NCI-H1694 (cell line): ENCODE measurements at places on chromosomes 7 and 10.

GRCh38 chr10:89301721-89302445 lies at the start of gene IFIT2:
Gene IFIT2, plus strand, starts transcription at chr10:89302046. Its CDS starts 78 bp downstream, at chr10:89302124.
- peak; percentile 15 for DNase-seq

DNA sequence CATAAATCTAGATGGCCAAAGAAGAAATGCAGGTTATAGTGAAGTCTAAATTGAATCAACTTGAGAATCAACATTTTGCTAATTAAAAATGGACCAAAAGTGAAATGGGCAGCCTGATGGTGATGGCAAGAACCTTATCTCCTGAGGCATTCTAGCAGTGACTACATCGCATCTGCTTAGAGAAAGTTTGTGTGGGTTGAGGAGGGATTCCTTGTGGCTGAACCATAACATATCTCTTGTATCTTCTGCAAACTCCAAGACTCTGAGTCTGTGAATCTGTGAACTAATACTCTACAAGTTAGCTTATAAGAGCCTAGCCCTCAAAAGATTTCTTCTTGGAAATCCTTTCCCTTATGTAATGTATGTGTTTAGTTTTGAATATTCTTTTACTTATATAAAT lies 85.6 kb downstream of the PRKG1 start:
- DNase-seq, result no peak

GRCh38 chr10:30359373-30360206 lies 10.5 kb upstream of the MTPAP start:
- DNase-seq, result peak; percentile 16

DNA sequence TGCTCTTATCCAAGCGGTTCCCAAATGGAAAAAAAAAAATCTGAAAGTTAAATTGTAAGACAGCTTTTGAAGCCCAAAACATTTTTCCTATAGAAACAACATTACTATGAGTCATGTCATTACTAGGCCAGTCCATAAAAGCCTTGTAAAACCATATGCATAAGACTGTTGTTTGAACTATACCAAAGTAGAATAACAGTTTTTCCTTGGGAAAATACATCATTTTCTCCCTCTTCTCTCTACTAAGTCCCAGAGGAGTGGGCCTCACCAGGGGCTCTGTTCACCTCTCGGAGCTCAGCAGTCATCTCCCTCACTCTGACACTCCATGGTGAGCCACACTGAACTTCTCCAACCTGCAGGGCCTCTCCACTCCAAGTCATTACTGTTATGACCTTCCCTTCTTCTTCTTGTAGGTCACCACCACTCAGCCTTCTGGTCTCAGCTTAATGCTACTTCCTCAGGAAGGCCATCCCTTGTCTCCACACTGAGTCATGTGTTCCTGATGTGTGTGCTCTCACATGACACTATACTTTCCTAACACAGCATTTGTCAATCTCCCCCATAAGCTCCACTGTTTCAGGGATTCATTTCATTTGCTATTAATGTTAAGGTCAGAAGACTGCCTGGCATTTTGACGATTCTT lies 32.5 kb downstream of the ZNF438 start:
- no peak for DNase-seq

- DNase-seq, result no peak
Measured at GRCh38 chr10:102220612-102221011, 5.5 kb upstream of the ELOVL3 start.

- DNase-seq, result peak; percentile 42
Measured at GRCh38 chr7:117014673-117015133, 61.4 kb downstream of the ST7 start.

- DNase-seq, result no peak
Measured at GRCh38 chr7:121544238-121544637, 148.1 kb upstream of the FAM3C start.

DNA sequence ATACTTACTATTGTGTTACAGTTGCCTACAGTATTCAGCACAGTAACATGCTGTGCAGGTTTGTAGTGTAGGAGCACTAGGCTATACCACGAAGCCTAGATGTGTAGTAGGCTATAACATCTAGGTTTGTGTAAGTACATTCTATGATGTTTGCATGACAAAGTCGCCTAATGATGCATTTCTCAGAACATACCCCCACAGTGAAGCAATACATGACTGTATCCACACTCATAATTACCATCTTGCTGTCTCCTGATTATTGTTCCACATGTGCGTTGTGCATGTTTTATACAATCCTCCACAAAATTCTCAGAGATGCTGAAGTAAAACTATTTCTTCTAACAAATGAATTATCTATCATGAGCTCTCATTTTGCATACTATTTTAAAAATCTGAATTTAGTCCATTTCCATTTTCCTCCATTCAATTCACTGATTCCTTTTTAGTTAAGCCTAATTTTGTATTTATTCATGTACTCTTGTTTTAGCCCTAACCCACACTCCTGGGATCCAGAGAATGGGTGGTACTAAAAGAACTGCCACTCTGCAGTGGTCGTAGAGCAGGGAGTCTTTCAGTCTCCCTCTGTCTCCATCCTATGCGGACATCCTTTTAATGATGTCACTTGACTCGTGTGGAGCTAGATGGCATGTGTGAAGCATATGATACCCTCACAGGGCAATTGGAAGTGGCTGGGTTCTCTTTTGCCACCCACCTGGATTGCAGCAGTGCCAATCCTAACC lies 67.6 kb upstream of the CAV2 start:
- DNase-seq, result no peak

GRCh38 chr7:151131592-151132293 lies 35.8 kb downstream of the GBX1 start:
- DNase-seq, result no peak

GRCh38 chr10:88038268-88038667 lies 174.8 kb downstream of the PTEN start:
- peak; percentile 38 for DNase-seq

GRCh38 chr7:18041191-18041590 lies 13.5 kb upstream of the PRPS1L1 start:
- DNase-seq, result no peak

GRCh38 chr7:89133357-89133756 lies 337.8 kb upstream of the TEX47 start:
- DNase-seq, result no peak

DNA sequence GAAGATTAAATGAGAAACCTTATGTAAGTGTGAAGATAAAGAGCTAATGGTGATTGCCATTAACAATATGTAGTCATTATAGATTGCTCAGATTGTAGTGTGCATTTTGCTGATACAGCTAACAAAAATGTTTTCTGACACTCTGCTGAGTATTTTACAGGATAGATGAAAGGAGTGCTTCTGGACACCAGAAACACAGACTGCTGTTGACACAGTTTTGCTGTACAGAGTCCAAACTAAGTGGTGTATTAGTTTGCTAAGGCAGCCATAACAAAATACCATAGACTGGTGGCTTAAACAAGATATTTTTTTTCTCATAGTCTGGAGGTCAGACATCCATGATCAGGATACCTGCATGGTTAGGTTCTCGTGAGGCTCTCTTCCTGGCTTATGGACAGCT lies 2.2 kb downstream of the SMC3 start:
- DNase-seq, result no peak

DNA sequence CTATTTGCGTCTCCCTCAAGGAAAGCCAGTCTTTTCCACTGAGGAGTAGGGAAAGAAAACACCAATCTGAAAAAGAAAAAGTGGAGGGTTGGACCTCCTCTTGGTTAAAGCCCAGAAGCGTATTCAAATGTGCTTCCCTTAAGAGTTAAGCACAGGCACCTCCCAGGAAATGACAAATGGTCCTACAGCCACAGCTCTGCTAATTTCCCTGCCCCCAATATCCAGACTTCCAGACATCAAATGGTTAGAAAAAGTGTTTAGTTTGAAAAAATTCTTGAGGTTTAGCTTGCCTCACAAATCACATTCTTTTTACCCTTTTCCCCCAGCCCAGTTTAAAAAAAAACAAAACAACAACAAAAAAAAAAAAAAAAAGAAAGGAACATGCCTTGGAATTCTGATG lies 19.0 kb upstream of the COL1A2 start:
- no peak for DNase-seq

DNA sequence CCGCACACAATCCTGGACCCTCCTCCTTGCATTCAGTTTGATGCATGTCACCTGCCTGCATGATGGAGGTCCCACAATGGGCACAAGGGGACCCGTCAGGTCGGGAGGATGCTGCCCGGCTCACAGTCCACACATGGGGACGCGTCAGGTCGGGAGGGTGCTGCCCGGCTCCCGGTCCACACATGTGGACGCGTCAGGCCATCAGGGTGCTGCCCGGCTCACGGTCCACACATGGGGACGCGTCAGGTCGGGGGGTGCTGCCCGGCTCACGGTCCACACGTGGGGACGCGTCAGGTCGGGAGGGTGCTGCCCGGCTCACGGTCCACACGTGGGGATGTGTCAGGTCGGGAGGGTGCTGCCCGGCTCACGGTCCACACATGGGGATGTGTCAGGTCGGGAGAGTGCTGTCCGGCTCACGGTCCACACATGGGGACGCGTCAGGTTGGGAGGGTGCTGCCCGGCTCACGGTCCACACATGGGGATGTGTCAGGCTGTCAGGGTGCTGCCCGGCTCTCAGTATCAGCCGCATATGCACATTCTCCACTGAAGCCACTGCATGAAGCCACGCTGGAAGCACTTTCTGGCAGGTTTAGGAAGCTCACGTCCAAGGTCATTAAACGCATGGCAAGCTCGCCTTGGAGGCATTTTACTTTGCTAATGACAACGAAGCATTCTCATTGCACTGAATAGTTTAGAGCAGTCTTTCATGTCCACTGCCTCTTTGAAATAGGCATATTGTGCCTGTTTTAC lies 50.3 kb downstream of the DIP2C start:
- DNase-seq, result no peak

DNA sequence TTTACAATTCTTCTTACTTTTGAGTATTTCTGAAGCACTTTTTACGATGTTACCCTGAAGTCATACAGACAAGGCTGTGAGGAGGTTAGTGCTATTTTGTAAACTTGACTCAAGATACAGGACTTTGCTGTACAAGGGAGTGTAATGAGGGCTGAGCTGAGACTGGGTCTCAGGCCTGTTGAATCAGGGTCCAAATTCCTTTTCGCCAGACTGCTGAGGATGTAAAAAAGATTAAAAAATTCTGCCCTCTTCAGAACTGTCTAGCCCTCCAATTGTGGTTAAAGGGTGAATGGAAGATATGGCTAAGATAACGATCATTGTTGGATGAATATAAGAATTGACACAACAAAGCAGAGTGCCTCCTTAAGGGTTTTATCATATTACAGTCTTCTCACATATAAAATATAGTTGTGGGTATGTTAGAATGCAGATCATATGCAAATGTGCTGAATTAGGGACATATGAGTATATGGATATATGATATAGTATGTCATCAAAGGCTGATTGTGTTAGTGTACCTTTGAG lies 165.4 kb downstream of the SUGCT start:
- no peak for DNase-seq

DNA sequence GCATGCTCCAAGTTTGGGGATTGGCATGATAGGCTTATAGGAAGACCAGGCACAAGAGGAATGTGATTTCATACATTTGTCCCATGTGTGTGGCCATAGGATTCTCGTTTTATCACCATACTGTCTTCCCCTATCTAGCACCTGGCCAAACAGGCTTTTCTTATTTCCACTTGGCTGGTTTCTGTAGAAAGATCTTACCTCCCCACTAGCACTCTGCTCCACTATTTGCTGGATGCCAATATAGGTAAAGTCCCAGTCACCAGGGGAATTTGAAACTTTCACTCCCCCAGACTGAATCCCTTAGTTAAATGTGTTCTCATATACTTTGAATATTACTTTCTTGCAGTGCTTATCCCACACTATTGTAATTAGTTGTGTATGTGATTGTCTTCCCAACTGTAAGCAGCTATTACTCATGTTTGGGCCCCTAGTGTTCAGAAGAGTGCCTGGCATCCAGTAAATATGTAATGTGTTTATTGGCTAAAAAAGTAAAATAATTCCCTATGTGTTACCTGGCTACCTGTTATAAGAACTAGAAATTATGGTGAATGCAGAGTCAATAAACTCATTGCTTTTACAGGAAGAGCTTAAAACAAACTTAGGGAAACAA lies 109.0 kb downstream of the LRMDA start:
- no peak for DNase-seq

- DNase-seq, result no peak
Measured at GRCh38 chr7:24978843-24979469, 1.0 kb downstream of the OSBPL3 start.

GRCh38 chr7:108535744-108536143 lies 9.8 kb upstream of the PNPLA8 start:
- no peak for DNase-seq

- no peak for DNase-seq
Measured at GRCh38 chr7:19239951-19240350, 94.7 kb upstream of the FERD3L start.
